CD8-positive, alpha-beta memory T cell (primary cell): ENCODE measurements at places on chromosomes 1 and 21.

DNA sequence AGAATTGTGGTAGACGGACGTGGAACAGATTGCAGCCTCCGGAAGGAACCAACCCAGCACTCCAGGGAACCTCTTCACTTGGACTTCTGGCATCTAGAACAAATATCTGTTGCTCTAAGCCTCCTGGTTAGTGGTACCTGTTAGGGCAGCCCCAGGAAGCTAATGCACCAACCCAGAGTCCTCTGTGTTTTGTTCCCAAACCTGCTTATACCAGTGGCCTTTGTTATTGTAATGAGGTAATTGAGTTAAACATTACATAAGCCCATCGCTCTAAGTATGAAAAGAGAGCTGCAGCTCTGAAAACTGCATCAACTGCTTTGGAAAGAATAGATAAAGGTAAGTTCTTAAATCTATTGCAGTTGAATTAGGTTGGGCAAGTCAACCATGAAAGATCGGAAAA is 516.7 kb downstream of the NPHP4 start:
- no peak for DNase-seq

GRCh38 chr1:149936170-149936991 is at the start of gene MTMR11:
MTMR11 (minus strand) TSS chr1:149936879; CDS start chr1:149936647, 232 bp downstream.
- DNase-seq: no peak

DNA sequence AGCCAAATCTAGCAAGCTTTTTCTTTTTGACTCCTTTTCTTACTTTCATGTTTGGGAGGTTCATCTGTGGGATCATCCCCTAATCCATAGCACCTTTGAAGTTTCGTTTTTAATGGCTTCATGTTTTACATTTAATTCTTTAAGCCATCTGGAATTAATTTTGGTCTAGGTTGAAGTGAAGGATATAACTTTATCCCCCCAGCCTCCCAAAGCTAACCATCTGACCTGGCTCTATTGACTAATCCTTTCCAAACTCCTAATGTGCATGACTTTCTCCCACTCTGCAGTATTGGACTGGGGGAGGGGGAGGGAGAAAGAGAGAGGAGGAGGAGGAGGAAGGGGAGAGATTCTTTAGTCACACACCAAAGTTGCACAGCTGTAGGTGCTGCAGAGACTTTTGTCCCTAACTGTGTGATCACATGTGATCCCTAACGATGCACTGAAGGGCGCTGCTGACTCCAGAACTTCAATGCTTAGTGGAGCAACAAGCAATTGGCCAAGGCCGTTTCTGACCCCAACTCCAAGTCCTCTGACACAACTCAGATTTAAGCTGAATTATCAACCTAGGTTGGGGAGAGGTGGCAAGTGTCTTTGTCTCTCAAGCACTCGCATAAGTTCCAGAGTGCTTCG is 191.6 kb downstream of the HUNK start:
- DNase-seq: no peak

DNA sequence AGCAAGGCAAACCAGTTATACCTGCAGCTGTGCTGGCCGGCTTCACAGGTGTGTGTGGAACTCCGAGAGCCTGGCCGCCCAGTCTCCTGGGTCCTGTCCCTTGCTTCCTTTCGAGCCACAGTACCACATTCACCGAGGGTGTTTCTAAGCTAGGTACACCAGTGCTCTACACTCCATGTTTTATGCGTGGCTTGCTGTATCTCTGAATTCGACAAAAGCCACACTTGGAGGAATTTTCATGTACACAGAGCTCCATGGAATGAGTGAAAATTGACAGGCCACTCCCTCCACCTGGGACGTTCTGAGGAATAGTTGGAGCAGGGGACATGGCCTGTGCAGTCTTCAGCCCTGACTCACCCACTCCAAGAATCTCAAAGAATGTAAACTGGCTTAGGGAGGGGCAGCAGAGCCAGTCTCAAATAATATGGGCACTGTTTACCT is 14.0 kb downstream of the ETS2 start:
- DNase-seq: no peak

- DNase-seq: no peak
Observed at GRCh38 chr1:64956010-64956640, 10.2 kb downstream of the JAK1 start.

- DNase-seq: no peak
Observed at GRCh38 chr1:10380594-10381275, 18.1 kb upstream of the PGD start.

GRCh38 chr1:234845836-234846235 is 235.9 kb upstream of the IRF2BP2 start:
- DNase-seq: no peak

DNA sequence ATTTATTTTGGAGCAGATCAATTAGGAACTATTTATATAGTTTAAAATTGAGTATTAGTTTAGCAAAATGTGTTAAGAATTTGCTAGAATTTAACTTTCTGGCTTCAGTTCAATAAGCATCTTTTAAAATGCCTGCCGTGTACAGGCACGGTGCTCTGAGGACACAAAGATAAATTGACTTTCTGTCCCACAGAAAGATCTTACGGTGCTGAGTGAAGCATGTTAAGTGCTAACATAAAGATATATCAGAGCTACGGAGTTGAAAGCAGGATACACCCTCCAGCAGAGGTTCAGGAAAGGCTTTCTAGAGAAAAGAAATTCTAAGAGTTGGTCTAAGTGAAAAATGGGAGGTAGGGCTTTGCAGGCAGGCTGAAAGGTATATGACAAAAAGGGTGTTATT is 305.4 kb downstream of the GRIK1 start:
- DNase-seq: no peak

- DNase-seq: no peak
Observed at GRCh38 chr1:59346429-59346828, 49.5 kb downstream of the FGGY start.

GRCh38 chr21:27333096-27333495 is 366.2 kb upstream of the ADAMTS5 start:
- DNase-seq: no peak

DNA sequence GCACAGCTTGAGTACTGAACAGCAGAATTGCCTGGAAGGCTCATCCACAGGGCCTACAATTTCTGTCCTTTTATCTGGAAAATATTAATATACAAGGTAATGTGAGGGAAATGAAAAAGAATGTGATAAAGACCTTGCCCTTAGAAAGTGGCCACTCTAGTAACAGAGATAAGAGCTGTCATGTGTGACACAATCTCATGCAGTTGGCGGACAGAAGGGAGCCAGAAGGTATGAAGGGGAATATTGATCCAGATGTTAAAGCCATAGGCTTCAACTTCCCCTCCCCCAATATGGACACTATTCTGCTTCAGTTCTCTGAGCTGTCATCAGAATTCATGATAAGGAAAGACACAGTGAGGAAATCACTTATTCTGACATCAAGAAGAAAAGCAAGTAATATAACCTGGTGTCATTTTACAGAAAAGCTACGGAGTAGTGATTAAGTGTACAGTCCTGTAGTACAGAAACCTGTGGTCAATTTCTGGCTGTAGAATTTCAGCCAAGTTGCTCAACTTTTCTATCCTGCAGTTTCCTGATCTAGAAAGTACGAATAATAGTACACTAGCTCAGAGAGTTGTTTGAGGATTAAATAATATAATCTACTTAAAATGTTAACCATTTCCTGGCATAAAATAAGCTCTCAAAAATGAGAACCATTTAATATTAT is 572.1 kb downstream of the DPYD start:
- DNase-seq: no peak

DNA sequence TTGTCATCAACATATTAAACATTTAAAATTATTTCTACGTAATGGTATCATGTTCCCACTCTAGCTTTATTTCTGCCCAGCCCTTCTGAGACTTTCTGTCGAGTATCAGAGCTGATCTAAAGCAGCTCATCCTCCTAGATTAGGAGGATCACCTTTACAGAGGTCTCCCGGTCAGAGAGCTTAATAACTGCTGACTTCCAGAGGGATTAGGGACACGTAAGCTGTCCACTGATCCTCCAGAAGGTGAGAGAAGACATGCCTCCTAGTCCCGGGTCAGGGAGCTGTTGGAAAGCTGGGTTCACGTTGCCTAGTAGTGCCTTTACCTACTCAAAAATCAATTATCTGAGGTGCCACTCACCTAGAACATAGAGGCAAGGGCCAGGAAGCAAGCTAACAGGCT is 31.2 kb upstream of the NADK start:
- no peak for DNase-seq

DNA sequence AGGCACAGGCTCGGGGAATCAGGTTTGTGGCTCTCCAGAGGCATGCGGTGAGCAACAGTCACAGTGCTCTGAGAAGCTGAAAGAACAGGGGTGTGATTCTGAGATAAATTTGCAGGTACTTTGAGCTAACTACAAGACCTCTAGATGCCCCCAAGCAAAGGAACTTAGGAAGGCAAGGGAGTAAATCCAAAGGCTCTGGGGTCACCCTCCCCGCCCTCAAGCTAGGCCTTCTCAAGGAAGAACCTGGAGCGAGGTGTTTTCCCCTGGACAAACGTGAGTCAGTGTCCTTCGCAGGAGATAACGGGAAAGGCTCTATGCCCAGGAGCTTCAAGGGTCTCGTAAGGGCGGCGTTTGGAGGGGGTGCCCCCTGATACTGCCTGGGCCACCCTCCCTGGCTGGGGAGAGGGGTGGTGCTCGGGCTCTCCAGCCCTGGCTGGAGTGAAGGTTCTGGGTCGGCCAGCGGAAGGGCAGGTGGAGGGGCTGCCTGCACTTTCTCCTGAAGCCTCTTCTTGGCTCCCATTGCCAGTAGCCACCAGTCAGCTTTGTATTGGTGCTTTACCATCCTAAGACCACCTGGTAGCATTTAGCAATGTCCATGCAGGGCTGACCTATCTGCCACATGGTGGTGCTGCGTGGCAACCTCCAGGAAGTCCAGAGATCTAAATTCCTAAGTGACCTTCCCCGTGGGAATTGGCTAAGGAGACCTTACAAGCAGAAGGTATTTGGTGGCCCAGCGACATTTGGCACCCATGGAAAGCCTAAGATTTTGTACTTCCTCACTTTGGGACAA is 44.0 kb downstream of the GPR161 start:
- DNase-seq: no peak

- no peak for DNase-seq
Observed at GRCh38 chr1:103761896-103762295, 12.2 kb downstream of the AMY1C start.

DNA sequence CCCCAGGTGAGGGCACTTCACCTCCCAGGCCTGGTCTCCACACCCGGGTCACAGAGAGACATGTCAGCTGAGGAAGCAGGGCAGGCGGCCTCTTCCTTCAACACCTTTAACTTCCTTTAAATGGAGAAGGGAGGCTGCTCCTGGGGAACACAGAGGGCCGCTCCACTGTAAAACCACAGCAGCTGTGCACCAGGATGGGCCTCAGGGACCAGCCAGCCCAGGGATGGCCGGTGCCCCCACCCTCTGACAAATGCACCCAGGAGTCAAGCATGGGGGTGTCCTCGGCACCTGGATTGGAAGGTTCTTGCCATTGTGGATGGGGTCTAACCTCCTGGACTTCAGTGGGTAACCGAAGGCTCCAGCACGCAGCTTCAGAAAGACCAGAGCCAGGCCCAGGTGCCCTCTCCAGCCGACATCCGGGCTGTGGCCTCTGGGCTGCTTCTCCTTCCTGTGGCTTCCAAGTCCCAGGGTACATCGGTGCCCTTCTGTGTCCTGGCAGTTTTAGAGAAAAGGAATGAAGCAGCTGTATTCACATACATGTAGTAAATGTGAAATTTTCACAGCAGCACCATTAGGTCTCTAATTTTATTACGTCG is 121.7 kb upstream of the COL6A1 start:
- DNase-seq: no peak

- DNase-seq: no peak
Observed at GRCh38 chr1:223652436-223652941, 13.0 kb downstream of the CAPN8 start.

DNA sequence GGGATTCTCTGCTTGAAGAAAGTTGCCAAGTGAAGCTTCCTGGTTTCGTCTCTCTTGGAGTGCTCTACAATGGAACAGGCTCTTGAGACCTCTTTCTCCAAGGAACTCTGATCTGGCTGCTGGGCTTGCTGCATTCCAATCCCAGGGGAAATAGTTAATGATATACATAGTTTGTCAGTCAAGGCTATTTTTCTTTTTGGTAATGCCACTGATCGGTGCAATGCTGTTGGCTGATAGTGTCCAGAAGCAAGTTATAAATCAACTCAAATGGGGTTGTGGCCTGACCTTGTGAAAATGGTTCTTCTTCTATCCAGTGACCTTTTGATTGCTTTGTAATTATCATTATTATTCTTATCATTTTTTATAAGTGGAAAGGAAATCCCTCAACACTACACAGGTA is 48.4 kb upstream of the TNFSF18 start:
- DNase-seq: no peak

- DNase-seq: no peak
Observed at GRCh38 chr1:239954836-239955235, 136.8 kb upstream of the FMN2 start.

DNA sequence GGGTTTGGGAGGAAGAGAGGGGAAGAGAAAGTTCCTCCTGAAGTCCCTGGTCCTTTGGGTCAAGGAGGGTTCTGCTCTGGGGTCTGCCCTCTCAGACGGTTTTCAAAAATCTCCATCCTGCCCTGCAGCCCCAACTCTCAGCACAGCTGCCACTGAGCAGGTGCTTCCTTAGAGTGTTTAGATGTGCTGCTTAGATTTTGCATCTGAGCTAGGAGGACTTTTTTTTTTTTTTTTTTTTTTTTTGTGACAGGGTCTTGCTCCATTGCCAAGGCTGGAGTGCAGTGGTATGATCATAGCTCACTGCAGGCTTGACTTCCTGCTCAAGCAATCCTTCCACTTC is 324.9 kb upstream of the POU3F1 start:
- no peak for DNase-seq

- no peak for DNase-seq
Observed at GRCh38 chr1:226862890-226863289, 7.5 kb upstream of the PSEN2 start.

GRCh38 chr1:214455479-214455878 is 95.9 kb downstream of the PTPN14 start:
- no peak for DNase-seq

DNA sequence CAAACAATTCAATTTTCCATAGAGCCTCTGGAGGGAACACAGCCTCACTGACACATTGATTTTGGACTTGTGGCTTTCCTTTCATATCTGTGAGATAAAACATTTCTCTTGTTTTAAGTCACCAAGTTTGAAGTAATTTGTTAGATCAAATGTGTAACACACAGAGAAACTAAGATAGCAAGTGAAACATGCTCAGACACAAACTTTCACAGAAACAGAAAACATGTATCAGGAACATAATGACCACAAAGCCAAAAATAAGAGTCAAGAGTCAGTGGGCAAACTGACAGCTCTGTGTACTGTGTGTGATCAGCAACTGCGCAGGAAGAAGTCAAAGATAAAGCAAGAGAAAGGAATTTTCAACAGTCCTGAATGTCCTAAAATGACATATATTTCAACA is 1237.5 kb downstream of the AMY1C start:
- no peak for DNase-seq

DNA sequence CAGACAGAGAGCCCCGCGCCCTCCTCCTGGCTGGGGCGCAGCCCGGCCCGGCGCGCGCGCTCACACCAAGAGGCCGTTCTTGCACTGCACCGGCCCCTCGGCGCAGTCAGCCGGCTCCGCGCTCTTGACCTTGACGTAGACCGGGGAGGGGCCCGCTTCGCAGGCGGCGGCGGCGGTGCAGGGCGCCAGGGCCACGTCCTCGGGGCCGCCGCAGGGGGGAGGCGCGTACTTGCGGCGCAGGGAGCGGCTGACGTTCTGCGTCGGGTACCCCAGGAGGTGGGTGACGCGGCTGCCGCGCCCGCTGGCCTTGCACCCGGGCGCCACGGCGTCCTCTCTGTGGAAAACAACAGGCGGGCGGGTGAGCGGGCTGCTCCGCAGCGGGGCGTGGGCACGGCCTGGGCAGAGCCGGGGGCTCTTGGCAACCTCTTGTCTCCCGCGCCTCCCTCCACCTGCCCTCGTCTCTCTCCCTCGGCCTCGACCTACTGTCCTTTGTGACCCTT is 7.7 kb downstream of the VSIG8 start:
- DNase-seq: peak; percentile 74
